SK-N-MC (cell line): ENCODE measurements at places on chromosomes 4 and X.

GRCh38 chr4:46886711-46887110, 22.3 kb downstream of the COX7B2 start:
- DNase-seq: no peak

GRCh38 chr4:90584051-90584450, 456.9 kb downstream of the CCSER1 start:
- DNase-seq: no peak

GRCh38 chrX:113980953-113981352, 602.9 kb upstream of the HTR2C start:
- no peak for DNase-seq

DNA sequence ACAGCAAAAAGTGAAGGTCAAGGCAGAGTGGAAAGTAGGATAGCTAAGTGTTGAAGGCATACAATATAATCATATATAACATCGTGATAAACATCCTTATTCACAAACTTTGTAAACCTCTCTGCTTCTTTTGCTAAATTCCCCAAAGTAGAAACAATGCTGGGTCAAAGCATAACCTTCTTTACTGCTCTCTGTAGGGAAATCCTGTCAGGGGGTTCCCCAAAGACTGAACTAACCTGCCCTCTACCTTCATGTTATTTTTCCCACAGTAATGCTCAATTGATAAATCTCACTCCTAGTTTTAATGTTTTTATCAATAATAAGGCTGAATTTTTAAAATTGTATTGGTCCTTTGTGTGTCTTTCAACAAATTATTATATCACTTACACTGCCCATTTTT, 55.7 kb downstream of the DCHS2 start:
- no peak for DNase-seq

GRCh38 chr4:132056496-132056895, 1092.6 kb upstream of the PCDH10 start:
- DNase-seq: no peak
